ENCODE measurements at places on chromosomes 2 and 18.

- H3K27ac ChIP-seq = peak overlapping the region; percentile 98
- H3K36me3 ChIP-seq = no peaks in the 10 kb centered on the region
- H3K4me1 ChIP-seq = peaks cover 66% of the 10 kb centered on the region
- H3K27me3 ChIP-seq = no peaks in the 10 kb centered on the region
Measured at GRCh38 chr2:88600038-88600465, 27.2 kb downstream of the EIF2AK3 start.

GRCh38 chr2:234026693-234027254 is 23.7 kb upstream of the SPP2 start:
- H3K4me1 ChIP-seq = no peaks in the 10 kb centered on the region
- H3K36me3 ChIP-seq = peaks cover 5% of the 10 kb centered on the region
- no peak for DNase-seq
- H3K27ac ChIP-seq = no peak overlapping the region
- H3K27me3 ChIP-seq = no peaks in the 10 kb centered on the region

DNA sequence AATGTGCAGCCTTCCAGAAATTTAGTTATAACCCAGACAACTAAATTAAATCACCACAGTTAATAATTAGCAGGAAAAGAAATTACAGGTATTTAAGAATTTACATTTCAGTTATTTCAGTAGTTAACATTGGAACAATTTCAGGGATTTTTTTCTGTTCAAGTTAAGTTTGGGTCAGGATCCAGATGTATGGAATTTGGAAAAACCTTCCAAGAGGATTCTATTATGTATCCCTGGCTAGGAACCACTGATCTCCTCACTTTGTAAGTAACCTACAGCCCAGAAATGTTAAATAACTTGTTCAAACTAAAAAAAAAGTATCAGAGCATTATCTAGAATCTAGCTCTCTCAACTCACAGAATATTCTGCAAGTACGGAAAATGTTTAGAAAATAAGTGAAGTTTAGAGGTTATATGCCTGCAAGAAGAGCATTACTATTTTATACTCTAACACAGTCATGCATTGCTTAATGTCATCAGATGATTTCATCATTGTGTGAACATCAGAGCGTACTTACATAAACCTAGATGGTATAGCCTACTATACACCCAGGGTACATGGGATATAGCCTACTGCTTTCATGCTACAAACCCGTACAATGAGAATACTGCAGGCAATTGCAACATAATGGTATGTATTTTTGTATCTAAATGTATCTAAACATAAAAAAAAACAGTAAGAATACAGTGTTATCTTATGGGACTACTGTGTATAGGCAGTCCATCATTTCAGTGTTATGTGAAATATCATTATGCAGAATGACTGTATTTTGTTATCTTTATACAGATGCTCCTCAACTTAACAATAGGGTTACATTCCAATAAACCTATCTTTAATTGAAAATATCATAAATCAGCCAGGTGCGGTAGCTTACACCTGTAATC is 6.1 kb downstream of the NCKAP1 start:
- H3K27ac ChIP-seq = no peak overlapping the region
- no peak overlapping the region for H3K4me3 ChIP-seq
- no peaks in the 10 kb centered on the region for H3K36me3 ChIP-seq
- H3K27me3 ChIP-seq = no peaks in the 10 kb centered on the region
- no peak for DNase-seq

- H3K27me3 ChIP-seq = peaks cover 22% of the 10 kb centered on the region
- peaks cover 60% of the 10 kb centered on the region for H3K4me1 ChIP-seq
- DNase-seq = no peak
- H3K4me3 ChIP-seq = peak overlapping the region; percentile 99
Measured at GRCh38 chr18:58866773-58867150, 2.1 kb downstream of the ZNF532 start.

DNA sequence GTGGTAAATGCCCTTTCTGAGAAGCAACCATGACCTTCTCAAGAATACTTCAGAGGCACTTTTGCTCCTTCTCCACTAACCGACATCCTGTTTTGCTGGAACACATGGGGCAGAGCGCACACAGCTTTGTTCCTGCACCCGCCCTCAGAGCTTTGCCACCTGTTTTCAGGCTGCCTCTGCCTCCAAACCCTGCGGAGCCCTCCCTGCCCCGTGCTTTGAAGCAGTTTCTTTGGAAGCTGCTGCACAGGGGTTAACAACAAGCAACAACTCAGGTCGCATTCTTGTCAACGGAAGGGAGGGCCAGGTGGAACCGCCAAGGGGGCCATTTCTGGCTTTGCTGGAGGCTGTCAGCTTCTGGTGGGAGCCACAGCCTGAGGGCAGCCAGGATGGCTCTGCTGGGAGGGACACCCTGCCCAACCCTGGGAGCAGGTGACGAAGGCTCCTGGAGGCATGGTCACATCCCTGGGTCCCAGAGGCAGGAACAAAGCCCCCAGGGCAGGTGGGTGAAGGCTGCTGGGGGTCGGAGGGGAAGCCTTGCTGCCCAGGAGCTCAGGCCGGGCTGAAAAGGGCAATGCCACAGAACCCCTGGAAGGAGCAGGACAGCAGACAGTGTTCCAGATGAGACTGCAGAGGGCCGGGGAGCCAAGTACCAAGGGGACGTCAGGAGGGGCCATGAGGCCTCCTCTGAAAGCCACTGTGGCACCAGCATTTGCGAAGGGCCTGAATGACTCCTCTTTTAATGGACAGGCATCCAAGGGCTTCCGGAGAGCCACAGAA is 46.8 kb downstream of the MRPS5 start:
- peaks cover 11% of the 10 kb centered on the region for H3K27me3 ChIP-seq
- H3K36me3 ChIP-seq = peaks cover 4% of the 10 kb centered on the region
- no peak for DNase-seq
- no peak overlapping the region for H3K27ac ChIP-seq
- H3K4me3 ChIP-seq = no peak overlapping the region

- H3K27ac ChIP-seq = no peak overlapping the region
- no peak for DNase-seq
- no peak overlapping the region for H3K4me3 ChIP-seq
- no peaks in the 10 kb centered on the region for H3K36me3 ChIP-seq
- H3K27me3 ChIP-seq = no peaks in the 10 kb centered on the region
Measured at GRCh38 chr2:77270433-77270832, 251.7 kb downstream of the LRRTM4 start.

- no peaks in the 10 kb centered on the region for H3K27me3 ChIP-seq
- DNase-seq = no peak
- H3K36me3 ChIP-seq = no peaks in the 10 kb centered on the region
- no peak overlapping the region for H3K27ac ChIP-seq
- H3K4me3 ChIP-seq = no peak overlapping the region
Measured at GRCh38 chr2:55875434-55876135, 48.0 kb downstream of the EFEMP1 start.

DNA sequence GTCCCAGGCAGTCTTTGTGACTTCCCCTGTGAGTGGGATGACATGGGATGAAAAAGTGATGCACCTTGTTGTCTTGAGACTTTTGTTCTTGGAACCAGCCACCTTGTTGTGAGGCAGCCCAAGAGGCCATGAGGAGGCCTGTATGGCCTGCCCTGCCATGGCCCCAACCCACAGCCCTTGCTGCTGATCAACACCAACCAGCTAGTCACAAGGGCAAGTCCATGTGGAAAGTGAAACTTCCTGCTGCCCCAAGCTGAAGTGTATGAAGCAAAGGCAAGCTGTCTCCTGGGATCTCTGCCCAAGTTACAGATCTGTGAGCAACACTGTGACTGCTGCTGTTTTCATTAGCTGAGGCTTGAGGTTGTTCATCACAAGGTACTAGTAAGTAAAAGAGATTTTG is 21.6 kb downstream of the TMEM18 start:
- H3K36me3 ChIP-seq = no peaks in the 10 kb centered on the region
- H3K4me3 ChIP-seq = no peak overlapping the region
- no peak for DNase-seq

DNA sequence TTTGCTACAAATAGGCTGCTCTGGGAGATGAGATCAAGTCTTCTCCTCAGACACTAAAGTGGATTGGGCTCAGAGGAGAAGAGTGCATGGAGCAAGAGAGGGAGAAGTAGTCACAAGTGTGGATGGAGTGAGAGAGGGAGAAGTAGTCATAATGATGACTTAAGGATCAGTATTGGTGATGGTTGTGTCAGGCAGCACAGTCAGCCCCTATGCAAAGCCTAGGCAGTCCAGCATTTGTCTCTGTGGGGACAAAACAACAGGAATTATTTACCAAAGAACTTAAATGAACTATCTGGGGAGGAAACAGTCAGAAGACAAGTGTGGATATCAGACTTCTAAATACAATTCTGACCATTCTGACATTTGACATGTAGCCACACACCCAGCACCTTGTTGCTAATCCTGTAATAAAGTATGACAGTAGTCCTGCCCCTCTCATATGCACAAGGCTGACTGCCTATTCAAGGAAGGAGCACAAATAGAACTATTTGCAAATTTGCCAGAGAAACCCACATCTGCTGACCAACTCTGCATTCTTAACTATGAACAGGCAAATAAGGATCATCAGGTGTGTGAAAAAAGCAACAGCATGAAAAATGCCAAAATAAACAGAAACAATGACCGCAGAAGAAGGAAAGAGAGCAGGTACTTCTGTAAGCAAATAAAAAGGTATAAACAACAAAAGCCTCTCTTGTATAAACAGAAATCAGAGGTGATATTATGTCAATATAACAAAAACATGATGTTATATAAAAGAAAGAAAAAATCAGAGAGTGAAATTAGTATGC is 1597.9 kb upstream of the ACVR2A start:
- H3K4me1 ChIP-seq = peaks cover 8% of the 10 kb centered on the region
- no peaks in the 10 kb centered on the region for H3K36me3 ChIP-seq
- H3K4me3 ChIP-seq = no peak overlapping the region
- H3K27me3 ChIP-seq = peaks cover under 1% of the 10 kb centered on the region
- no peak overlapping the region for H3K27ac ChIP-seq

GRCh38 chr2:7672685-7673071 is 755.5 kb downstream of the RNF144A start:
- peaks cover 2% of the 10 kb centered on the region for H3K27me3 ChIP-seq
- H3K36me3 ChIP-seq = peaks cover 8% of the 10 kb centered on the region
- no peak overlapping the region for H3K27ac ChIP-seq
- H3K4me1 ChIP-seq = peaks cover 37% of the 10 kb centered on the region
